A549 treated with AZD2906 at 1 μM for 4 hours (cell line): ENCODE measurements at places on chromosomes 12 and 14. TPM values are rescaled to one million over a fixed set of nuclear protein-coding genes. Genes with fewer than 3 reads are reported as not detected.

MANSC4 gene
- total RNA-seq, result not detected in 5 replicates

CEBPE gene
- 0.06 TPM in 1 of 5 replicates, not detected in the others for total RNA-seq

SMOC1 gene
- 15.9 to 22.8 TPM (median 18.2 TPM) in 5 replicates for total RNA-seq

SDR9C7 gene
- 0.03 to 0.08 TPM (median 0.05 TPM) in 4 of 5 replicates, not detected in the other for total RNA-seq
